ENCODE measurements at places on chromosomes 12 and 14. TPM values are rescaled to one million over a fixed set of nuclear protein-coding genes. Genes with fewer than 3 reads are reported as not detected.

Gene KRT8
- 39.2 TPM for total RNA-seq

Gene ZC2HC1C
- total RNA-seq = 0.99 TPM

Gene TAS2R42
- not detected for total RNA-seq

Gene ADAM21
- 1.7 TPM for total RNA-seq

Gene OTOGL
- total RNA-seq = 0.32 TPM

Gene PTPN21
- 1.5 TPM for total RNA-seq

Gene SERPINA10
- not detected for total RNA-seq

Gene SLC22A17
- 6.1 TPM for total RNA-seq

Gene CACNA2D4
- total RNA-seq = 1.4 TPM

GRCh38 chr12:53427905-53428594 lies 4.4 kb downstream of the AMHR2 start:
- peak; percentile 91 for DNase-seq

DNA sequence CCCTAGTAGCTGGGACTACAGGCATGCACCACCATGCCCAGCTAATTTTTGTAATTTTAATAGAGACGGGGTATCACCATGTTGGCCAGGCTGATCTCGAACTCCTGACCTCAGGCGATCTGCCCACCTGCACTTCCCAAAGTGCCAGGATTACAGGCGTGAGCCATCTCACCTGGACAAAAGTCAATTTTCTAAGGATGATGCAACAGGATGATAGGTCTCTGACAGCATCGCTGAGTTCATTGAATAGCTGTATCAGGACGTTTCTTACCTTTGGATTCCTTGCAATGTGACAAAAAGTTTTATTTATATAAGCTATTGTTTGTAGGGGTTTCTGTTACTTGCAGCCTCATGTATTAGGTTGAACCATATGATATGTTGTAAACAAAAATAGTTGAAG lies 55.5 kb upstream of the PCED1B start:
- DNase-seq = no peak

- no peak for DNase-seq
These were observed 188.4 kb downstream of the PAH start for GRCh38 chr12:102728506-102729242.

DNA sequence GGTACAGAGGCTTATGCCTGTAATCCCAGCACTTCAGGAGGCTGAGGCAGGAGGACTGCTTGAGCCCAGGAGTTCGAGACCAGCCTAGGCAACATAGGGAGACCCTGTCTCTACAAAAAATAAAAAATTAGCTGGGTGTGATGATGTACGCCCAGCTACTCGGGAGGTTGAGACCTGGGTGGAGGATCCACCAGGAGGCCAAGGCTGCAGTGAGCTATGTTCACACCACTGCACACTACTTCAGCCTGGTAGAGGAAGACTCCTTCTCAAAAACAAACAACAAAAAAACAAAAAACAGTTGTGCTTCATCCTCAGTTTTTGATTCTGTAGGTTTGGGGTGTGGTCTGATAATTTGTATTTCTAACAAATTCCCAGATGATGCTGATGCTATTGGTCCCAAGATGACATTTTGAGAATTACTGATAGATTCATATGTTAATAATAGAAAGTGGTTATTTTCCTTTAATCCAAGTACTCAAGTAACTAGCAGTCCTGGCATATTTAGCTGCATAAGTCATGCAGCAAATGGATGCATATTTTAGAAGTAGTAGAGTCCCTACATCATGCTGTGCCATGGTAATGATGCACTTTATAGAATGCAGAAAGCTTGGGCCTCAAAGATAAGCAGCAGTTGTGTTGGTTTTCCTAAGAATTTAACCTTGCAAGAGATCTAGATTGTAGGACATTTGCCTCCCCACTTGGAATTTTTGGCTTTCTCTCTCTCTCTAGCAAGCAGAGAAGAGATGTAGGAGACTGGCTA lies 76.1 kb upstream of the PAWR start:
- DNase-seq = no peak

DNA sequence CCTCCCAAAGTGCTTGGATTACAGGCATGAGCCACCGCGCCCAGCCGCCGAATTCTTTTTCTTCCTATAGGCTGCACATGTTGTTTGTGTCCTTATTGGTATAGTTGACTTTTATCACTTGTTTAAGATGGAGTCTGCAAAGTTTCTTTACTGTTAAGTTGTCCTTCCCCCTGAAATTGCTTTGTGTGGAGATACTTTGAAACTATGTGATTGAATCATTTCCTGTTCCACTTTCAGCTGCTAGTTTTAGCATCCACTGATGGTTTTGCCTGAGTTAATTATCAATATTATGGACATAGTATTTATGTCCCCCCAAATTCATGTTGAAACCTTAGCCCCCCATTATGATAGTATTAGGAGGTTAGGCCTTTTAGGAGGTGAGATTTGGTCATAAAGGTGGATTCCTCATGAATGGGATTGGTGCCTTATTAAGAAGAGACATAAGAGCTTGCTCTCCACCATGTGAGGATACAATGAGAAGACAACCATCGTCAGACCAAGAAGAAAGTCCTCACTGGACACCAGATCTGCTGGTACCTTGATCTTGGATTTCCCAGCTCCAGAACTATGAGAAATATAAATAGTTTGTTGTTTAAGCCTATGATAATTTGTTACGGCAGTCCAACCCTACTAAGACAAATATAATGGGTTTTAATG lies 34.9 kb downstream of the PPHLN1 start:
- DNase-seq = no peak

DNA sequence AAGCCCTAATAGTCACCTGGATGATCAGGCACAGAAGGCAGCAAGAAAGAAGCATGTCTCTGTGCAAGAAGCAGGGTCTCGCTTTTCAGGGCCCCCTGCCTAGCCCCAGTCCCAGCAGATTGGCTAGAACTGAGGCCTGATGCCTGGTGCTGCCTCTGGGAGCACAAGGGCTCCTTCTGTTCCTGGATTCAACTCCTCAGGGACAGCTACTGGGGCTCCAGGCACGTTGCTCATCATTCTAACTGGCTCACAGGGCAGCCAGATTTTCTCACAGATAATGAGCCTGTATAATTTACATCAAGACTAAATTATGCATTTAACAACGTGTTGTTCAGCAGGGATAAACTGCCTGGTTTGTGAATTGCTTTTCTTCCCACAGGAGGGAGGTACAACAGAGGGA lies 106.5 kb upstream of the PLXNC1 start:
- no peak for DNase-seq

DNA sequence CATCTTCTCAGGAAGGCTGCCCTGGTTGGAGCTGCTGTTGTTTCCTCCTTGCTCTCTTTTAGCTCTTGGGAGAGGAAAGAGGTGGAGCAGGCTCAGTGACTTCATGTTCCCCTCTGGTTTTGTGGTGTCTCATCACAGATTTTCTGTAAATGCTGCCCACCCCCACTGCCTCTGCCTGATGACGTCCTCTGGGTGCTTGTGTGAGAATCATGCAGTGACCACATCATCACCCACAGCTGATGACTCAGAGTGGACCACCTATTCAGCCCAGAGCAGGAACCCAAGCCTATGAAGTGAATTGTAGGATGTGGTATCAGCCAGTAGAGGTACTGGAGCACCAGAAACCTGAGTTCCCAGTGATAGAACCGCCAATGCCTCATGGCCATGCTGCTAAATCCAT lies at the start of gene GZMB:
GZMB (minus strand) TSS at position 33 of the 400 bp plus-strand sequence; CDS start at position 3, 30 bp downstream.
- no peak for DNase-seq

DNA sequence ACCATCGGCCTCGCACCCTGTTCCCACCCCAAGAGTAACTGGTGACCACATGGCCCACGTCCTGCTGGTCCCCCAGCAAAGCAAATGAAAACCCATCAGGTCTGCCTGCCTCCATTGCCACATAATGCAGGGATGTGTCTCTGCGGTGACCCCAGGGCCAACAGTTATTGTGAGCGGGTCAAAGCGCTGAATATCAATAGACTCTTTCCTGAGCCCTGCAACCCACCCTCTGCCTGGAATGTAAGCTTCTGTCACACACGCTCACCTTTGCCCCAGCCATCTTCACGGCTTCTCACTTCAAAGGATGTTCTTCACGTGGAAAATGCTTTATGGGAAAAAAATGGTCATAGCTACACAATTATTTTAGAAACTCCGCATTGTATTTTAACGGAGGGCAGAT lies 63.9 kb downstream of the FZD10 start:
- DNase-seq = no peak

GRCh38 chr14:33742166-33742565 lies 208.7 kb downstream of the EGLN3 start:
- DNase-seq = no peak

DNA sequence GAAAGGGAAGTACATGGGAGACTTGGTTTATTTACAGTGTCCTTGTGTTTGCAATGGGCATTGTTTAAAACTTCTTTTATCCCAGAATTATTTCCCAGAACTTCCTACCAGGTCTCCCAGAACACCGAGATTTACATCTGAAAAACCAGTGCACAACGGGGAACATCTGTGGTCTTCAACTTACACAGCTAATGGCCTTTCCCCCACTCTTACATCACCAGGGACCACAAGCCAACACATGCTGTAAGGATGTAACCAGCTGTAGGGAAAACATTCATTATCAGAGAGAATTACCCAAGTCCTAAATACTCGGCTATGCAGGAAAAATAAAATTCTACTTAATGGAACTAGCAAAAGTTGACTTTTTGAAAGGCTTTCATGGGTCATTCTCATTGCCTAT lies 267.6 kb downstream of the DUSP6 start:
- no peak for DNase-seq

GRCh38 chr12:103779410-103780092 lies 61.5 kb downstream of the NT5DC3 start:
- no peak for DNase-seq

DNA sequence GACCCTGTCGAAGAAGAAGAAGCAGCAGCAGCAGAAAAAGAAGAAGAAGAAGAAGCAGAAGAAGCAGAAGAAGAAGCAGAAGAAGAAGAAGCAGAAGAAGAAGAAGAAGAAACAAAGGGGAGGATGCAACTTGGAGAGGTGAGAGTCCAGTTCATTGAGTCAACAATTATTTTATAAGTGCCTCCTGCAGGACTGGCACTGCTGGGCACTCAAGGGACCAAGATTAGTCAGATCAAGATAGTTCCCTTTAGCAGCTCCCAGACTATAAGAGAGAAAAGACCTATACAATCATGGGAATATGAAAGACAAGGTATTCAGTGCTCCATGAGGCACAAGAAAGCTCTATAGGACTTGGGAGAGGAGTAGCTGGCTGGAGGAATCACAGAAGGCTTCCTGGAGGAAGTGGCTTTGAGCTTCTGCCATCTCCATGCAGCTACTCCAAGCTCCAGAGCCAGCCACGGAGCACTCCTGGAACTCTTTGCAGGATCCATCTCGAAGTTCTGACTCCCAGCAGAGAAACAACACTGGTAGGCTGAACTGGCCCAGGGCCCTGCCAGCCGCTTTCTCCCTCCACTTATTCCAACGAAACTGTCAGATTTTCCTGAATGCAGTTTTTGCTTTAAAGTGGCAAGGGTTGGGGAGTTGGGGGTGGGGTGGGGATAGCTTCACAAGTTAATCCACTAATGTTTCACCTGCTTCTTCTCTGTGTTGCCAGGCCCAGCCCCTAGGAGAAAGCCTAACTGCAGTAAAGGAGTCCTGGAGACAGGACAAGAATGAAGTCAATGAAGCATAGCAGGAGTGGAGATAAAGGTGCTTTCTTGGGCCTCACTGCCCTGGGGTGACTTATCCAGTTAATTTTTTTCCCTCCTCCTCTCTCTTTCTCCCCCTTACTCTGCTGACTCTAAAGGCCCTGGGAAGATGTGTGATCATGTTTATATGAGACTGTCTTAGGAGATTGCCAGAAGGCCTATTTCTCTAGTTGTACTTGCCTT lies 140.1 kb upstream of the PARP11 start:
- DNase-seq = no peak

DNA sequence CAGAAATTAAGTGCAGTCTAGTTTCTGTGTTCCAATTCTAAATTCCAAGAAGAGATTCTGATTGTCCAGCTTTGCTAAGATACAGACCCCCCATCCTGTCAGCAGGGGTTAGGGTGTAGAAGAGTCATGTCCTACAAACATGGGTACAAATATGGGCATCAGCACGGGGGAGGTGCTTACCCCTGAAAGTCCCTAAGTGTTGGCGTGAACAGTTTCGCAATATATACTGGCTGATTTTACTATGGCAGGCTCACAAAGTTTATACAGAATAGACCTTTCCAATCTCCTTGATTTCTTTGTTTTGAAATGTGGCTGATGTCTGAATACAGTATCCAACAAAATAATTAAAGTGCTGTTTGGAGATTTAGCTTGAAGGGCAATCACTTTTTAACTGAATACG lies 71.6 kb upstream of the PPM1H start:
- DNase-seq = no peak

- no peak for DNase-seq
These were observed 138.4 kb downstream of the GLT1D1 start for GRCh38 chr12:128991716-128992115.

GRCh38 chr12:116273813-116274550 lies 3.5 kb downstream of the MED13L start:
- no peak for DNase-seq

DNA sequence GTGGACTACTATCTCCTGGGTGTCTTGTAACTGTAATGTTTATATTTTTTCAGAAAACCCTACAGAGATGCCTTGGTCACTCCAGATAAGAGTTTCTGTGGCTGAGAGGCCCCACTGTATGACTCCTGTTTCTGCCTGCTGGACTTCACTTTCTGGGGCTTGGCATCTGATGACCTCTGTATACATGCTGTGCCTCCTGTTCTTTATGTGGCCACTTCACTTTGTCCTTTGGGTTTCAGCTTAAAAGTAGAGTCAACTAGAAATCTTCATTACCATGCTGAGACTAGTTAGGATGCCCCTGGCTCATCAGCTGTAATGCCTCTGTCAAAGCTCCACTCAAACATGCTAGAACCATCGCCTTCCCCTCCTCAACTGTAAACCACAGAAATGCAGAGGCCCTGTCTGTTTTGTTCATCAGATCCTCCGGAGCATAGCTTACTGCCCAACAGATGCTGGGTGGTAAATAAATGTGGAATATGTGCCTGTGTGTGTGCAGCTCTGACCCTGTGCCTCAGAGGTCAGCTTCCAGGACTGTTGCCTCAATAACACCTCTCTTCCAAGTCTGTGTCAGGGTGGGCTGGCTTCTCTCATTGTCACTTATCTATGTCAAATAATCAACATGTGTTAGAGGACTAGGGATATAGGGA lies 25.5 kb downstream of the ZNF664 start:
- no peak for DNase-seq

DNA sequence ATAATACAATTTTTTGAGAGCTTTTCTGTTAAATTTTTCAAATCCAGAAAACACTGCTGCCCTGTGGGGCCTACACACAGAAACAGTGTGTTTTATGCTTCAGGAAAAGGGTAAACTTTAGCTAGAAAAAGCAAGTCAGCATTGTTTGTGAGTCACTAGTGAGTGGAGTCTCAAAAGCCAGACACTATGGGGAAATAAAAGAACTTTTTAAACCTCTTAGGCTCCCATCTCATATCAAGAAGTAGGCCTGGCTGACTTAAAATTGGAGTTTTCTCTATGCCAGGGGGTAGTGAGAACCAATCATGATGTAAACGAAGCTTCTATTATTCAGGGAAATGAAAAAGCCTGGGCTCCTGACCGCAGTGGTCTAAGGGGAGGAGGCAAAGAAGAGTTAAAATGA lies 12.6 kb downstream of the GPR65 start:
- no peak for DNase-seq

GRCh38 chr12:45909041-45909713 lies 81.2 kb downstream of the SCAF11 start:
- no peak for DNase-seq

All from MG63 (cell line).